OCI-LY7 (cell line): ENCODE measurements at places on chromosomes 12 and 14. TPM values are rescaled to one million over a fixed set of nuclear protein-coding genes. Genes with fewer than 3 reads are reported as not detected.
A peak's percentile ranks its signal among the peaks of the same experiment; 100 is the strongest.

GRCh38 chr14:72155379-72155993 is 223.3 kb downstream of the RGS6 start:
- DNase-seq, result no peak

GRCh38 chr12:54988402-54989054 is 4.0 kb upstream of the TESPA1 start:
- DNase-seq, result peak; percentile 44

L2HGDH gene
- total RNA-seq, result 14.6 and 19.8 TPM in 2 replicates

- DNase-seq, result no peak
Observed at GRCh38 chr12:5407034-5407856, 24.7 kb upstream of the NTF3 start.

- DNase-seq, result no peak
Observed at GRCh38 chr14:95365401-95365800, 45.7 kb upstream of the CLMN start.
